ENCODE measurements at places on chromosomes 3 and 15. TPM values are rescaled to one million over a fixed set of nuclear protein-coding genes. Genes with fewer than 3 reads are reported as not detected.

DNA sequence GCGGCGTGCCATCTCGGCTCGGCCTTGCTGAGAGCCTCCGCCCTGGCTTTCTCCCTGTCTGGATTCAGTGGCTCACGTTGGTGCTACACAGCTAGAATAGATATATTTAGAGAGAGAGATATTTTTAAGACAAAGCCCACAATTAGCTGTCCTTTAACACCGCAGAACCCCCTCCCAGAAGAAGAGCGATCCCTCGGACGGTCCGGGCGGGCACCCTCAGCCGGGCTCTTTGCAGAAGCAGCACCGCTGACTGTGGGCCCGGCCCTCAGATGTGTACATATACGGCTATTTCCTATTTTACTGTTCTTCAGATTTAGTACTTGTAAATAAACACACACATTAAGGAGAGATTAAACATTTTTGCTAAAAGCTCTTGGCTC is 54.1 kb downstream of the PLXNA1 start:
- no peak for DNase-seq

DNA sequence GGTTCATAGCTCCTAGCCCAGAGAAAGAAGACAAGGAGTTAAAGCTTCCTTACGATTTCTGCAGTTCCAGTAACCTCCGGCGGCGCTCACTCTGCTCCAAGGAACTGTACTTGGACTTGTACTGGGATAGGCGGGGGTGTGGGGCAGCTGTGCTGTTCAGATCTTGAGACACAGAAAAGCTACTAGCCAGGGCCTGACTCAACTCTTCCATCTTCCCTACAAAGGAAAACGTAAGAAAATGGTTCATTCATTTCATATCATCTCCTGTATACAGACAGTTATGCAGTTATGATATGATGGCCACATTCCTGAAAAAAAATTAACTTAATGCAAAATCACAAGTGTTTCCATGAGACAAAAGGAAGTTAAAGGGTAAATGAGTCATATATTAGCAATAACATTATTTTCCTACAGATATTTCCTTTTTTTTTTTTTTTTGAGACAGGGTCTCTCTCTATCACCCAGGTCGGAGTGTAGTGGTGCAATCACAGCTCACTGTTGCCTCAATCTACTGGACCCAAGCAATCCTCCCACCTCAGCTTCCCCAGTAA is 4.6 kb downstream of the SNUPN start:
- peak; percentile 68 for DNase-seq

Gene SOX14
- not detected for polyA plus RNA-seq

DNA sequence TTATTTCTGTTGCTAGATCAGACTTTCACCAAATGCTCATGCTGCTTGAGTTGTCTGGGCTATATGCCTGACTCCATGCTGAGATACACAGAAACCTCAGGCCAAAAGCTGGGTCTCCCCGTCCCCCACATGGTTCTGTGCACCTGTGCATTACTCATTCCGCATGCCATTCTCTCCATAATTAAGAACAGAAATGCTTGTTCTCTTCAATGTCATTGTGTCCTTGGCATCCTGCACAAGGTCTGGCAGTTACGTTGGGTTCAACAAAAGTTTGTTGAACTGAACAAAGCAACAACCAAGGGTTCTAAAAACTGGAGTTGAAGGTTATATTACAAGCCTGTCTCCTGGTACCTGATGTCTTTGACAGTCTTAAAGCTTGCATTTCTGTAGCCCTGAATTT is 177.5 kb downstream of the FNDC3B start:
- DNase-seq, result no peak

GRCh38 chr3:154981201-154981600 is 98.9 kb upstream of the MME start:
- peak; percentile 20 for DNase-seq

Gene TEX55
- not detected for polyA plus RNA-seq

DNA sequence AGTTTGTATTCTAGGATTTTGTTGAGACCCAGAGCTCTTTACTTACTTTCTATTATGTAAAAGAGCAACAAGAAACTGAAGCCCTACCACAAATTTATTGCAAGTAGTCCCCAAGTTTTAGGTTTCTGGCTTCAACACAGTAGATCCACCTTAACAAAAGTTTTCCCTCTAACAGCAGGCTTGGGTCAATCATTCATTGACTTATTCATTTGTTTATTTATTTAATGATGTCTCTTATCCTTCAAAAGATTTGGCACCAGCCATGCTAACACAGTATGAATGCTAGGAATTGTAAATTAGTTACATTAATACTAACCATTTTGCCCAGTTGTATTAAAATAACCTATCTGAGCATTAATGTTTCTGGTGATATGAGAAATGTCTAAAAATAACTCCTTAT is 88.6 kb downstream of the IQCH start:
- DNase-seq, result no peak

Gene CSPG5
- 0.05 TPM for polyA plus RNA-seq

Gene GOLGA8O
- 0.56 TPM for polyA plus RNA-seq

Gene CNTN6
- not detected for polyA plus RNA-seq

DNA sequence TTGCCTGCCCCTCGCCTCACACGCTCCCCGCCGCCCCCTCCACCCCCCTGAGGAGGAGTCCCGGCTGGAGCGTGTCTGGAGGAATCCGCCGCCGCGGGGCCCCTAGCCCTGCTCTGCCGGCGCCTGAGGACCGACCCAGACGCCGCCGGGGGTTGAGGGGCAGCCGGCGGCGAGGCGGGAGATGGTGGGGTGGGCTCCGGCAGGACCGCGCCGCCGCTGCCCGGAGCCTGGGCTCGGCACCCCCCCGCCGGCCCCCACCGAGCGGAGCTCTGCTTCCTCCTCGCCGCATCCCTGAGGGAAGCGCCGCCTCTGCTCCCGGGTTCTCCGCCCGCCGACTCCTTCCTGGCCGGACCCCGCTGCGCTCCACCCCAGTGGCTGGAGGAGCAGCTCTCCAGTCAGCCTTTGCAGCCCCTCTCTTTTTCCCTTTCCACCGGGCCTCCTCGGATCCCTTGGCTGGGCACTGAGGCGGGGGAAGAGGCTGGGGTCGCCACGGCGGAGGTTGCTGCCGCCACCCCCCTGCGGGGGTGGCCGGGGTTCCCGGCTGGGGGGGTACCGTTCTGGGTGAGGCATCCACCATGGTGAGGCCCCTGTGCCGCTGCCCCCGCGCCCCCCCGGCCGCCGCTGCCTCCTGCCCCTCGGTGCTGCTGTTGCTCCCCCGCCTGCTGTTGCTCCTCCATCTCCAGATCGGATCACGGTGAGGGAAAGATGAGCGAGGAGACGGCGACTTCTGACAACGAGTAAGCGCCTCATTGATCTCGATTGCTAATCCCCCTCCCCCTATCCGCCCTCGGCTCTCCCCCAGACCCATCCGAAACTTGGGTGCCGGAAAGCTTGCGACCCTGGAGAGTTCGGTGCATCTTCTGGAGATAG is at the start of gene SPRED1:
SPRED1 (plus strand) TSS at position 356 of the 870 bp plus-strand sequence; CDS start at position 706, 350 bp downstream.
- DNase-seq, result no peak

Gene MASP1
- 244 TPM for polyA plus RNA-seq

DNA sequence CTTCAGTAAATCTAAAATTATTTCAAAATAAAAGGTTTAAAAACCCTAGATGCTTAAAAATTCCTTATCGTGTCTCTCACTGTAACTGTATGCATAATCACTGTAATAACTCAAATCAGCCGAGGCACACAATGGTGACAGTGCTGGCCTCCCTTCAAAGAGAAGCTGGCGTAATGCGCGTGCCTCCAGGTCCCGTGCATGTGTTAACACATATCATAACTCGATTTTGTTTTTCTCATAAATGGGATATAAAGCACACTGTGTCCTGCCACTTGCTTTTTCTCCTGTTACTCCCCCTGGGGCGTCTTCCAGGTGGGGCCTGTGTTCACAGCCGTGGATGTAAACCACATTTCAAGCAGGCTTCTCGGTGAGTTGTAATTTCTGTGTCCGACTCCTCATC is 56.0 kb downstream of the TPRA1 start:
- no peak for DNase-seq

Gene SH2D7
- polyA plus RNA-seq, result not detected

DNA sequence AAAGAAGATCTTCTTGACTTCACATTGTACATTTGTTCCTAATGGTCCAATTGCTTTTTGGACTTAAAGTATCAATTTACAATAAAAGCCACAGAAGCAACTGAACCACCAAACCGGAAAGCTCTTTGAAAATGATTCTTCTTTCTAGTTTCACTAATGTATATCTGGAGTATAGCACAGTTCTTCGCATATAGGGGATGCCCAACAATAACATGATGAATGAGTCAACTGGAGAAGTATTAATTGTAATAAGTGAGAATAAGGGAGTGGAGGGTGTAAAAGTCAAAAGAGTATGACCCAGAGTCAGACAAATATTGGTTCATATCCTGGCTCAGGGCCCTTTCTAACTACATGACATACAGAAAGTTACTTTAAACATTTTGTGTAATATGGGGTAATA is 425.2 kb downstream of the ZBTB20 start:
- DNase-seq, result no peak

Gene RAD54L2
- 5.9 TPM for polyA plus RNA-seq
